Stimulated activated CD4-positive, alpha-beta T cell treated with anti-CD3 and anti-CD28 coated beads, TNF-alpha, amount 100 ng/mL, for 24 hours (primary cell): ENCODE measurements at places on chromosomes 13 and 19.

DNA sequence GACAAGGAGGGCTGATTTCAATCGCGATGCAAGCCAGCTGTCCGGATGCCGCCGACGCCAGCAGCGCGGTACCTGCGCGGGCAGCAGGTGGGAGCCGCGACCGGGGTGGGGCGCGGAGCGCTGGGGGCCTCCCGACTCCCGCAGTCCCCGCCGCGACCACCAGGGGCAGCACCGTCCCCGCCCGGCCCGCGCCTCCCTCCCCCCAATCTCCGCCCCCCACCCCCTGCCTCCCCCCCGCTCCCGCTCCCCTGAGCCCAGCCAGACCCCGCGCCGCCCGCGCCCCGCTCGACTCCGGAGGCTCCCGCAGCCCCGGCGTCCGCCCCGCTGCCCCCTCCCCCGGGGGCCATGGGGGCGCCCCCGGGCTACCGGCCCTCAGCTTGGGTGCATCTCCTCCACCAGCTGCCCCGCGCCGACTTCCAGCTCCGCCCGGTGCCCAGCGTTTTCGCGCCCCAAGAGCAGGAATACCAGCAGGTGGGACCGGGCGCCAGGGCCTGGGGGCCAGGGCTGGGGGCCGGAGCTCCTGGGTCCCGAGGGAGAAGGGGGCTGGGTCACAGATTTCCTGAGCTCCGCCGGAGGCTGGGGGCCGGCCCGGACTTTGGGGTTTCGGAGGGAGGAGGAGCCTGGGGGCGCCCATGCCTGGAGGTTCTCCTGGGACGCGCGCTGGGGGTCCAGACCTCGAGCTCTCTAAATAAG is at the start of gene TTYH1:
TTYH1 (plus strand) TSS at position 257 of the 693 bp plus-strand sequence; CDS start at position 346, 89 bp downstream.
- DNase-seq = no peak

- DNase-seq = no peak
Observed at GRCh38 chr19:6343462-6343861, 10.1 kb upstream of the ACER1 start.

- DNase-seq = no peak
Observed at GRCh38 chr13:94495806-94496205, 16.3 kb upstream of the DCT start.

DNA sequence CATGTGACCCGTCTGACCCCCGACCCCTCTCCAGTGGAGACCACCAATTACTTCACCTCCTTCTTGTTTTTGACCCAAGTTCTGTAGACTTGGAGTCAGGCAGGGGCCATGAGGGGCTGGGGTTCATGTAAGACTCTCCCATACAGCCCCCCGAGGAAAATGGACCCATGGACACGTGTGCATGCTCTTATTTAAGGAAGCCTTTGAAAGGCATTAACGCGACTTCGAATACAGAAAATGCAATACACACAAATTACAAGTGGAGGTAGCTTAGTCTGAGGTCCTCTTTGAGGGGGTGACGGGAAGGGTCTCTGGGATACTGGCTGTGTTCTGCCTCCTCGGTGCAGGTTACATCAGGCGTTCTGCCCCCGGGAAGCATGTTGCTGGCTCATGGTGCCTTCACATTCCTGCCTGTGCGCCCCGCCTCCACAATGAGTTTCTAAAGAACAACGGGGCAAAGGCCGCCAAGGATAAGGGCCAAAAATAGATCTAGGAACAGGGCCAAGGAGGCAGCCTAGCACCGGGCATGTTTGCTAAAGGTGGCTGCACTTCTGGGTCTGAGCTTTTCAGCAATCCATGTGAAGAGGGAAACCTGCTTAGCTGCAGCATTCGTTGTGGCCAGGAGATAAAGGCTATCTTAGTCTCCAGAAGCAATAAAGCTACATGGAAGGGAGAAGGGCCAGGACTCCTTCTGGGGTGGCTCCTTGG is 54.5 kb downstream of the RAB20 start:
- no peak for DNase-seq

DNA sequence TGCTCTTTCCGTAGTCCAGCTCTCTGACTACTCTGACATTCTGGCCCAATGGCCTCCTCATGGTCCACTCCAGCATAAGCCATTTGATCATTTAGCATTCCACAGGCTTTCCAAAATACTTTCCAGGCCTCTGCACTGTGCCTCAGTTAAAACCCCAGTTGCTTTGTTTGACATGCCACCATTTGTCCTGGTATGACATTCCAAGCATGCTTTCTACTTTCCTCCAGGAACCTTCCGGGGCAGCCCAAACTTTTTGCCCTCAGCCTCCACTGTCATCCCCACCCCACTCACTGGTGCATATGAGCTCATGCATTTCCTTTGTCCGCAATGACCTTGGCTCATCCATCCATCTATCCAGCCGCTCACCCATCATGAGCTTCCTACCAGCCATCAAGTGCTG is 41.8 kb upstream of the WASF3 start:
- DNase-seq = no peak

DNA sequence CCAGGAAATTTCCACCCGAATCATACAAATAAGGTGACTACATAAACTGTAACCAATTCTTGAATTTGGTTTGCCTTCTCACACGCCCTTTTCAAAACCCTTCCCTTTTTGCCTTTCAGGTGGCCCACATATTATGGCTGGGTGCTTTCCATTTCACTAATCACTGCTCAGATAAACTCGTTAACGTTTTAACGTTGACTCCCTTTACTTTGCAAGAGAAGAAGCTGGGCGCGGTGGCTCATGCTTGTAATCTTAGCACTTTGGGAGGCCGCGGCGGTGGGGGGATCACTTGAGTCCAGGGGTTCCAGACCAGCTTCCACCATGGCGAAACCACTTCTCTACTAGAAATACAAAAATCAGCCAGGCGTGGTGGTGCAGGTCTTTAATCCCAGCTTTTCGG is 19.8 kb upstream of the ZNF91 start:
- no peak for DNase-seq
